ENCODE measurements at places on chromosomes 6 and 20.

DNA sequence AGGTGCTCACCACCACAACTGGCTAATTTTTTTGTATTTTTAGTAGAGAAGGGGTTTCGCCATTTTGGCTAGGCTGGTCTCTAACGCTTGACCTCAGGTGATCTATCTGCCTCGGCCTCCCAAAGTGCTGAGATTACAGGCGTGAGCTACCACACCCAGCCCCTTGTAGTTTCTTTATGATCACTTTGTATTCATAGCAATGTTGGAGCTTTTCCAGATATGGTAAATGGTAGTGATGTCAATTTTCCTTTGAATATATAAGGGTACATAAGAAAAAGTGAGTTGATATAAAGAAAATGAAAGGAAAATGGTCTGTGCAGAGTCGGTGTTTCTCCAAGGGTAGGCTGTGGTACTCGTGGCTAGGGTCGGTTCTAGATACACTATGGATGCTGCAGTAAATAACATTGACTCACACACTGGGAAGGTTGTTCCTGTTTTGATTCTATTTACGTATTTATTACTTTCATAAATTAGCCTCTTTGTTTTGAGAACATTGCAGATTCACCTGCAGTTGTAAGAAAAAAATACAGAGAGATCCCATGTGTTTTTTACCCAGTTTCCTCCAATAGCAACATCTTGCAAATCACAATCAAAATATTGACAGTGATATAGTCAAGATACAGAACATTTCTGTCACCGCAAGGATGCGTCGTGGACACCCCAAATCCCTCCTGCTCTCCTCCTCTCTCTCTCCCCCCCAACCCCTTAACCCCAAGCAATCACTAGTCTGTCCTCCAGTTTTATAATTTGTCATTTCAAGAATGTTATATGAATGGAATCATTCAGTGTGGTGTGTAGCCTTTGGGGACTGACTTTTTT lies 2.5 kb downstream of the ZNF831 start:
- no peak for DNase-seq

DNA sequence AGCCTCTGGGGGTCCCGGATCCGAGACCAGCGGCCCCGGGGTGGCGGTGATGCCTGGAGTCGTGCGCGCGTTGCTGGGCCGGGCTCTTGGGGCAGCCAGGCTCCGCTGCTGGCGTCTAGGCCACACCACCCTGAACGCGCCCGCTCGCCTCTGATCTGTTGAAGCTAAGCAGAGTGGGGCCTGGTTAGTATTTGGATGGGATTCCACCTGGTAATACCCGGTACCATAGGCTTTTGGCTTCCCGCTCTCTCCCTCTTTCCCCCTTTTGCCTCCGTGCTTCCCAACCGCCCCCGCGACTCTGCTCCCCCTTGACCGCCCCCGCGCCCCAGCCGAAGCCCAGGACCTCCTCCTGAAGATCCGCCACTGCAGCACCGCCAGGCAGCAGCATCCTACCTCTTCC lies 1383.5 kb upstream of the DEFB115 start:
- DNase-seq: peak; percentile 49

GRCh38 chr6:45054610-45055009 lies 273.5 kb upstream of the RUNX2 start:
- no peak for DNase-seq

DNA sequence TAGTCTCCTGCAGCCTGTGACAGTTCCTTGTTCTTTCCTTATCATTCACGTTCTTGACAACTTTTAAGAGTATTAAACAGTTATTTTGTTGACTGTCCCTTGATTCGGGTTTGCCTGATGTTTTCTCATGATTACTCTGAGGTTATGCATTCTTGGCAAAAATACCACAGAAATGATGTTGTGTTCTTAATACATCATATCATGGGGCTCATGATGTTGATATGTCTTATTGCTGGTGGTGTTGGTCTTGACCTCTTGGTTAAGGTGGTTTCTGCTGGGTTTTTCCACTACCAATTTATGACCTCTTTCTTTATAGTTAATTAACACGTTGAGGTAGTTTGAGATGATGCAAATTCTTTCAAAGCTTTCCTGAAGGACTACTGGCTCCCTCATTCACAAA lies 59.1 kb downstream of the ZHX3 start:
- DNase-seq: no peak

GRCh38 chr20:36202891-36203338 lies 33.4 kb upstream of the AAR2 start:
- DNase-seq: peak; percentile 91

GRCh38 chr6:17536586-17536985 lies 63.5 kb upstream of the FAM8A1 start:
- no peak for DNase-seq

DNA sequence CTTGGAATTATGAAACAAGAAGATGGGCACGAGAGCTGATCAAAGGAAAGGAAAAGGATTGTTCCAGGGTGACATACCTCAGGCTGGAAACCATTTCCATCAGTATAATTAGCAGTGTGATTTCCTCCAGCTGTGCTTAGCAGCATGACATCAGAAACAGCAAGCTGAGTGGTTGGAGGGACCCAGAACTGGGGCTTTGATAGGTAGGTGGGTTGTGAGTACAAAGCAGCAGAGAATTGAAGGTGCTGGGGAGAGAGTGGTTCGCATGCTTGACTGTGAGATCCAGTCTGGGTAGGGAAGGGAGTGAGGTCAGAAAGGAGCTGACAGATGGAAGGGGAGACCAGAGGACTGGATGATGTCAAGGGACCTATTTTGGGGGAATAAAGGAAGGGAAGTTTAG lies 90.4 kb downstream of the CD164 start:
- no peak for DNase-seq

DNA sequence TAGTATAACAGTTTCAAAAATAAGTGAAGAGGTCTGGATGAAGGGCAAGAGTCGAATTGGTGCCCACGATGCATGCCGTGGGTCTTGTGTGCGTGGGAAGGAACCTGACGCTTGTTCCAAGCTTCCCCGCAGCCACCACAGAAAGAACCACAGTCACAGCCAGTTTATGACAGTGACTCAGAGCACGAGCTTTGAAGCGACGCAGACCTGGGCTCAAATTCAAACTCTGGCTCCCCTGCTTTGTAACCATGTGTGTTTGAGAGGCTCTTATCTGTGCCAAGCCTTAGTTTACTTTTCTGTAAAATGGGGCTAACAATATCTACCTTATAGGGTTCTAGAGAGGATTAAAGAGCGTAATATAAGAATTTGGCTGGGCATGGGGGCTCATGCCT lies 65.5 kb downstream of the SYNJ2 start:
- DNase-seq: no peak

GRCh38 chr20:4910951-4911350 lies 90.4 kb downstream of the SLC23A2 start:
- DNase-seq: no peak

- no peak for DNase-seq
Observed at GRCh38 chr20:16178546-16179135, 394.6 kb downstream of the KIF16B start.

DNA sequence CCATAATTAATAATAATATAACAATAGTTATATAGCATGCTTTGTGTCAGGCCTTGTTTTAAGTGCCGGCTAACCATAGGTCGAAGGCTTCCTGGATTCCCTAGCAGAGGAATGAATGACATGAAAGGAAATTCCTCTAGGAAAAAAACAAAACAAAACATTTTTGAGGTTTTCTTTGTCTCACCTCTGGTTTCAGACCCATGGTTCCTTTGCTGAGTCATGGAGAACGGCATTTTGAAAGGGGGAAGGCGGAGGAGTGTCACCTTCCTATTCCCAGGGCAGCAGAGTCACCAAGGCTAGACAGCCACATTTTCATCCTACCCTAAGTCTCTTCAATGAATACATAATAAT lies 25.3 kb upstream of the CCND3 start:
- no peak for DNase-seq

GRCh38 chr6:33696548-33697518 lies 14.7 kb downstream of the UQCC2 start:
- no peak for DNase-seq

- DNase-seq: no peak
Observed at GRCh38 chr6:16301511-16301910, 63.1 kb downstream of the GMPR start.

DNA sequence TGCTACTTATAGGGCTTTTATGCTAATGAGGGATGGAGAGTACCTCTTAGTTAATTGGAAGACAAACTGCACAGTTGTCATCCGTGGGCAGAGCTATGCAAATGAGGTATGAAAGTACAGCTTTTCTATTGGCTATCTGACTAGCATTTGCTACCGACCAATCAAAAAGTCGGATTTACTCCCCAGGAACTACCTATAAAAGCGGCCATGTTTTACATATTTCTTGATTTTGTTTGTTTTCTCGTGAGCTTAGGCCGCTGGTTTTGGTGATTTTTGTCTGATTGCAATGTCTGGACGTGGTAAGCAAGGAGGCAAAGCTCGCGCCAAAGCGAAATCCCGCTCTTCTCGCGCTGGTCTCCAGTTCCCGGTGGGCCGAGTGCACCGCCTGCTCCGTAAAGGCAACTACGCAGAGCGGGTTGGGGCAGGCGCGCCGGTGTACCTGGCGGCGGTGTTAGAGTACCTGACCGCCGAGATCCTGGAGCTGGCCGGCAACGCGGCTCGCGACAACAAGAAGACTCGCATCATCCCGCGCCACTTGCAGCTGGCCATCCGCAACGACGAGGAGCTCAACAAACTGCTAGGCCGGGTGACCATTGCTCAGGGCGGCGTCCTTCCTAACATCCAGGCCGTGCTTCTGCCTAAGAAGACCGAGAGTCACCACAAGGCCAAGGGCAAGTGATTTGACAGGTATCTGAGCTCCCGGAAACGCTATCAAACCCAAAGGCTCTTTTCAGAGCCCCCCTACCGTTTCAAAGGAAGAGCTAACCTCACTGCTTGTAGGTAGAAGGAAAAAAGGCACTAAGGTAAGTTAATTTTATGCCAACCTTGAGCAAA lies 36.9 kb downstream of the HFE start:
- peak; percentile 91 for DNase-seq

DNA sequence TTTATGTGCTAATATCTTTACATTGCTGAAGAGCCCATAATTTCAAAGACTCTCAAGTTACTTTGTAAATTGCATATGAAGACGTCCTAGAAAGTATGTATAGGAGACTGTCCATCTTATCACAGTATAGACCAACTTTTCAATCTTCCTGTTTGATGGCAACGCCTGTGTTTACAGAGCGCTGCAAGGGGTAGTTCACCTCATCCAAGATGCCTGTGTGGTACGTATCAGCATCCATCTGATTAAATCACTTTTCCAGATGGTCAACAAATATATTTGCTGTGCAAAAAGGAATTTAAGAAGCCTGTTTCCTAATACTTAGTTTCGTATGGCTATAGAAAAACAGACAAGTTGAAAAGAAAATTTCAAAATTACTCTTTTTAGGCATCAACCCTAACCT lies 17.9 kb upstream of the PDE10A start:
- no peak for DNase-seq

Measured in Caco-2 (cell line).